ENCODE measurements at places on chromosomes 13 and 19.

GRCh38 chr19:9531933-9532332, 6.5 kb downstream of the ZNF426 start:
- DNase-seq = no peak

GRCh38 chr13:58376775-58377174, 745.2 kb downstream of the PCDH17 start:
- no peak for DNase-seq

DNA sequence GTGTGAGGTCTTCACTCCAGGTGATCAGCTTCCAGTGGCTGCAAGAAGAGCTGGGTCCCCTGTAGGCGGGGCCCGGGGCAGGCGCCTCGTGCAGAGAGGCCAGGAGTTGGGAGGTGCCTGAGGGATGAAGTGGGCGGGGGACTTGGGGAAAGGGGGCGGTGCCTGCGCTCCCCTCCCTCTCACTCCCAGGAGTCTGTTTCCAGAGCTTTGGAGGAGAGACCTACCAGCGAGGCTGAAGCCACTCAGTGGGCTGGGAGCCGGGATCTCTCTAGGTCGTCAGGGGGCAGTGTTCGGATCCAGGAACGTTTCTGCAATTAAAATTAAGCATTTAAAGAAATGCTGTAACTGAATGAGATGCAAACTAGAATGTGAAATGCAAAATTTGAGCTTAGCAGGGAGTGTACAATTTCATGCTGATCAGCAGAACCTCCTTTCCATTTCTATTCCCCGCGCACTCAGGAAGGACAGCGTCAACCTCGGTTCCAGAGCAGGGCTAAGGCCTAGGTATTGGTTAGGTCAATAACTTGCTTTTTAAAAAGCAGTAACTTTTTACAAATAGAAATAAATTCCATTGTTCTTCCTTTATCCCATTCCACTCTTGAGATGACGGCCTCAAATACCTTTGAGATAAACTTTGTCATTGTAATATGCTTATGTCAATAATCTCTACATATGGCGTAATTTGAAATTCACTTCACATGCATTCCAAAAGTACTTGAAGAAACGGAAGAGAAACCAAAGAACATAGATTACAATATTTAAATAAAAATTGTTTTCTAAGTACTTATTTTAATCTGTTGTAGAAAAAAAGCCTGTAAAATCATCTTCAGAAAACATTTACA, 11.6 kb downstream of the ZNF160 start:
- no peak for DNase-seq

- DNase-seq = no peak
Observed at GRCh38 chr19:31118287-31118955, 230.8 kb downstream of the TSHZ3 start.

DNA sequence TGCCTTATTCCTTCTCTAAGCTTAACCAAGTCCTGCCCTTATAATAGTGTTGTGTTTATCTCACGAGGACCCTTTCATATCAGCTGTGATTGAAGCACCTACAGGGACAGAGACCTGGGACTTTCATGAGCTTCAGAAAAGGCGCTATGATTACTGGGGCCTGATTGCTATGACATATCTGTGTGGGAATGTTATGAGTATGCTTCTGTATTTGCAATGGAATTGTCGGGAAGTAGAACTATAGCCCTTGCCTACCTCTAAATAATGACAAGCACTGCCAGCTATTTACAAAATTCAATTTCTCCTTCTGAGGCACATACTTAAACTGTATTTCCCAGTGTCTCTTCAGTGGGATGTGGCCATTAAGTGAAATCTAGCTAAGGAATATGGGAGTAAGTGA, 191.5 kb downstream of the LHFPL6 start:
- no peak for DNase-seq

DNA sequence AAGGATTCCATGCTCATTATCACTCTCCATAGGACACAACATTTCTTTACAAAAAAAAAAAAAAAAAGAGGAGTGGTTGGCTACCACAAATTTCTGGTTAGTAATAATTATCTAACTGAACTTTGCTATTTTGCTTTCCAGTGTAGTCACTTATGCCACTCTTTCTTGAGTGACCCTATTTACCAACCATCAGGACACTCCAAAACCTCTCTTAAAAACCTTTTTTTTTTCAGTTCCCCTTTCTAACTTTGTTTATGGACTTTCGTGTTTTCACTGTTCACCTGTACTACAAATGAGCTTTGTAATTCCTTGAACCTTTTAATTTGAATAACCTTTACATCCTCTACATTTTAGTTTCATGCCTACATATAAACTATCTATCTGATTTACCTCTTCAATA, 686.5 kb upstream of the PCDH9 start:
- DNase-seq = no peak

GRCh38 chr19:39341129-39341718, 997 bp upstream of the SAMD4B start:
- peak; percentile 56 for DNase-seq

DNA sequence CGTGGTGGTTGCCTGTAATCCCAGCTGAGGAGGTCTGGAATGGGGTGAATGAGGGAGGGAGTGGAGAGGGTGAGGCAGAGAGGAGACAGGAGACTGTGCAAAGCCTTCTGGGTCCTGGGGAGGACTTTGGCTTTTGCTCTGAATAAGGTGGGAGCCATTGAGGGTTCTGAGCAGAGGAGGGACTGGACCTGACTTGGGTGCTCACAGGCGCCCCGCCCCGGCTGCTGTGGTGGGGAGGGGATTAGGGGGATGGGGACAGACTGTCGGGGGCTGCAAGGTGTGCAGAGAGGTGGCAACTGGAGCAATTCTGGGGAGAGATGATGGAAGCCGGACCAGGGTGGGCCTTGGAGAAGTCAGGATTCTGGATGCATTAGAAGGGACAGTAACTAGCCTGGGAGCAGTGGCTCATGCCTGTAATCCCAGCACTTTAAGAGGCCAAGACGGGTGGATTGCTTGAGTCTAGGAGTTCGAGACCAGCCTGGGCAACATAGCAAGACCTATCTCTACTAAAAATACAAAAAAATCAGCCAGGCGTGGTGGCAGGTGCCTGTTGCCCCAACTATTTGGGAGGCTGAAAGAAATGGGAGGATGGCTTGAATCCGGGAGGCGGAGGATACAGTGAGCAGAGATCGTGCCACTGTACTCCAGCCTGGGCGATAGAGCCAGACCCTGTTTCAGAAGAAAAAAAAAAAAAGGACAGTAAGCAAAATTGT, 16.1 kb upstream of the NANOS3 start:
- DNase-seq = no peak

GRCh38 chr19:50003810-50004419, 21.3 kb downstream of the VRK3 start:
- peak; percentile 94 for DNase-seq

DNA sequence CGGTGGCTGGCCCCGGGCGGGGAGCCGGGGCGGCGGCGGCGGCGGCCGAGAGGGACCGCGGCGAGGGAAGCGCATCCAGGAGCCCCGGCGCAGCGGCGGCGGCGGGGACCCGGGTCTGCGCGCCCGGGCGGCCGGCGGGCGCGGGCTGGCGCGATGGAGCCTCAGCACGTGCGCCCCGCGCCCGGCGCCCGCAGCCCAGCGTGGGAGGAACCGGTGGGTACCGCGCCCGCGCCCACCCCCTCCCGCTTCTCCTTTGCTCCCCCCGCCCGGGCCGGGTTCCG, 7.8 kb upstream of the DGKH start:
- DNase-seq = no peak

- peak; percentile 39 for DNase-seq
Observed at GRCh38 chr19:49997709-49998108, 27.5 kb downstream of the VRK3 start.

- DNase-seq = peak; percentile 4
Observed at GRCh38 chr13:80306337-80306972, 34.5 kb downstream of the SPRY2 start.

GRCh38 chr13:19810996-19811881, 28.5 kb upstream of the PSPC1 start:
- DNase-seq = no peak

All from GM03348 (cell line).